ENCODE measurements at places on chromosomes 1 and 21.

GRCh38 chr1:68338081-68338480 lies 105.8 kb upstream of the WLS start:
- no peak for DNase-seq

DNA sequence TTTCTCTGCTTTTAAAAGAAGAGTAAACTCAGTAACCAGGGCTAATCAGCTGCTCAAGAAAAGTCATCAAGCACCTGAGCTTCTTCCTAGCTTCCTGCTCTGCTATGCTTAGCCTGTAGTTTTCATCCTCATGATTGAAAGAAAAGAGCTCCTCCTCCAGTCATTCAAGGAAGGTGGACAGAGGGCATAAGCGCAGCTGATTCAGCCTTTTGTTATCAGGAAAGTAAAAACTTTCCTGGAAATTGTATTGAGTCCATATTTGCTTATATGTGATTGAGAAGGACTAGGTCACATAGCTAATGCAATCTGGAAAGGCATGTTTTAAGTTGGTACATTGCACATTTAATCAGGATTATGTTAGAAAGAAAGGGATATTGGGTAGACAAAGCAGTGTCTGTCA lies 8.5 kb upstream of the BACH1 start:
- no peak for DNase-seq

- peak; percentile 6 for DNase-seq
Measured at GRCh38 chr1:246597340-246597739, 31.1 kb downstream of the CNST start.

DNA sequence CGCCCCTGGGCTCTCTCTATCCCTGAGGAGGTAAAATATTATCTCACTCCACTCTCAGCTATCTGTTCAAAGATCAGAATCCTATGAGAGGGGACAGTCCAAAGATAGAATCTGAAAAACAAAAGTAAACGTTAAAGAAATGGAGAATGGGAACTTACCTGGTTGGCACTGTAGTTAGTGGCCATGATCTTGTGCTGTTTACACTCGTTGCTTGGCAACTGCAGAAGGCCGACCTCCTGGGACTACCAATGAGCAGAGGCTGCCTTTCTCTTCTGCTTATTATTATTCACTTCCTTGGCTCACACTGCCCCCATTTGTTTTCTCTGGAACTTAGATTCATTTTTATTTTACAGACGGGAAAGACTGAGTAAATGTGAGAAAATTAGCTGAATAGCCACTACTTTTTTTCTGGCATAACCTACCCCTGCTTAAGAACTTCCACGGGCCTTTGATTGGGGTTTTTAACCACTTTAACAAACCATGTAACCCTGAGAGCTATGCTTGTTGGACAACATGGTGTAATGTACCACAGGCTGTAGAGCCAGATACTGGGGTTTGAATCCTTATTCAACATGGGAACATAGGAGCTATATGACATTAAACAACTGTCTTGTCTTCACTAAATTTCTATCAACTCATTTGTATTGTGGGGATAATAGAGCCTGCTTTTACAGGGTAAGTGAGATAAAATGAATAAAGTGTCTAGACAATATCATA lies at the start of gene CFAP126:
Gene CFAP126, minus strand, starts transcription at position 193 of the 717 bp plus-strand sequence. Its CDS starts 8 bp downstream, at position 185.
- peak; percentile 72 for DNase-seq

GRCh38 chr1:244647819-244648218 lies 5.1 kb upstream of the DESI2 start:
- DNase-seq: no peak

GRCh38 chr1:219367496-219367895 lies 193.8 kb downstream of the LYPLAL1 start:
- no peak for DNase-seq

GRCh38 chr1:176174108-176174507 lies 33.0 kb downstream of the COP1 start:
- DNase-seq: no peak

GRCh38 chr1:2632561-2633361 lies at the start of gene MMEL1:
Gene MMEL1 (minus strand): TSS chr1:2633016. CDS start chr1:2629484, 3,532 bp downstream.
- DNase-seq: no peak

DNA sequence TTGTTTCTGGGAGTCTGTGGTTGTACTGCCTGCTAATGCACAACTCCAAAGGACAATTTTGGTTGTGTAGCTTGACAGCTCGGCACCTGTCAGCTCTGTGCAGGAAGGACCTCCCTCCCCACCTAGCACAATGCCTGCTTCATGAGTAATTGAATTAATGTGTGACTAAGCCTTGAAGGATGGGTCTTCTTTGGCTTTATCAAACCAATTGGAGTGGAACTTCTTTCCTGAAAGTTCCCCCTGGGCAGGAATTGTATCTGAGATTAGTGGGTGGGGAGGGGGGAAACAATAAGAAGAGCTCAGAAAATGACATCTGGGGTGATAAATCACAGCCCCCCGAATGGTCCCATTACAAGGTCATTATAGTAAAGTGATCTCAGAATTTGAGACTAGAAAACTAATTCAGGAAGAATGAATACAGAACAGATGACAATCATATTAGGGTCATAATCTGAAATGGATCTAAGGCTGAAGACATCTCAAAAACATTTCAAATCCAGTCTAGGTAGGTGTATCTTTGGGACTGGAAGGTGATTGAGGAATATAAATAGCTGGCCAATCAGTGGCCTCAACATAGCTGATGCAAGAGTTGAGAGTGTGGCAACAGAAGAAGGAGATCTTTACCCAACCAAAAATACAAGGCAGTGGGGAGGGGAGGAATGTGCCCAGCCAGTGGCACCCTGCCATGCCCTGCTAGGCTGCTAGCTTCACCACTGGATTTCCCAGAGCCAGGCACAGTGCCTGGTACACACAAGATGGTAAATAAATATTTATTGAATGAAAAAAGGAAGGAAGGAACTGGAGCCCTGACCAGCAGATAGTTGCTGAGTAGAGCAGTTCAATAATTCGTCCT lies 10.1 kb upstream of the SESN2 start:
- DNase-seq: peak; percentile 11

DNA sequence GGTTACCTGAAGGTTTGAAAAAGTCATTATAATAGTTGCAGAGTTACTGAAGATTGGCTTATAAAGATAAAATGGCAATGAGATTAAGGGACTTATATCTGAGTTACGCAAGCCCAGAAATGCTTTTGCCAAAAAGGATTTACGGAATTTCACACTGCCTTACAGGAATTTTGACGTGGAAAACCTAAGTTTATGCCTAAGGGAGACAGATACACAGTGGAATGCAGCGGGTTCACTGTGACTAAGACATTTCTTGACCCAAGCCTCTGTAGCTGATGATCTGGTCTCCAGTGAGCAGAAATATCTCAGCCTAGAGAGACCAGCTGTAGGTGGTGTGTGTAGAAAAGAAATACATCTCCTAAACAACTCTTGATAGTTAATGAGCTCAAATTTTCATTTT lies 10.1 kb upstream of the EXO1 start:
- DNase-seq: no peak

- DNase-seq: no peak
Measured at GRCh38 chr1:3568815-3569435, 42.4 kb downstream of the MEGF6 start.

DNA sequence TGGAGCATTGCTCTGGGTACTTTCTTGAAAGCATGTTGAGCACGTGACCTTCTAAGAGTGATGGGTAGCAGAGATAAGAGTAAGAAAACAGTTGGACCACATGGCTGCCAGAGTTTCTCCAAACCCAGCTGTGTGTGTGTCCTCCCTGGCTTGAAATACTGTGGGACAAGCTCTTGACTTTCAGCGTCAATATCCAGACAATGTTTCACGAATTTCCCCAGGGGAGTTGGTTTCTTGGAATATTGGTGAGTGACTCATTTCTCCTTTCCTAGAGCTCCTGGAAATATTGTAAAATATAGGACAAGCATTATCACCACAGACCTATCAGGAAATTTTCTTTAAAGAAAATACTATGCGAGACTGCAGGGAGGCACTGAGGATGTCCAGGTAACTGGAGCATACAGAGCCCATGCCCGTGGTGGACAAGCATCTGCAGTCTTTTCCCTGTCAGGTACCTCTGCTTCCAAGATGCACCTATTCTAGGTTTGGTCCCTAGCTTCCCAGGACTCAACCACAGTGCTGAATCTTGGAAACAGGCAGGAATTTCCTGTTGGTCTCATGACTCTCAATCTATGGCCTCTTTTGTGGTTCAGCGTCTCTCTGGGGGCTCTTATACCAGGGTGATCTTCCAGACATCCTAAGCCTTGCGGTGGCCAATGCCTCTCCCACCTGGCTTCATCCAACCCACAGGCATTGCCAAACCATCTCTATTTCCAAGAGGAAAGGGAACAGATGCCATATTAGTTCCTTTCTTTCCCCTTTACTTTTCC lies 67.4 kb downstream of the KCNJ6 start:
- no peak for DNase-seq

DNA sequence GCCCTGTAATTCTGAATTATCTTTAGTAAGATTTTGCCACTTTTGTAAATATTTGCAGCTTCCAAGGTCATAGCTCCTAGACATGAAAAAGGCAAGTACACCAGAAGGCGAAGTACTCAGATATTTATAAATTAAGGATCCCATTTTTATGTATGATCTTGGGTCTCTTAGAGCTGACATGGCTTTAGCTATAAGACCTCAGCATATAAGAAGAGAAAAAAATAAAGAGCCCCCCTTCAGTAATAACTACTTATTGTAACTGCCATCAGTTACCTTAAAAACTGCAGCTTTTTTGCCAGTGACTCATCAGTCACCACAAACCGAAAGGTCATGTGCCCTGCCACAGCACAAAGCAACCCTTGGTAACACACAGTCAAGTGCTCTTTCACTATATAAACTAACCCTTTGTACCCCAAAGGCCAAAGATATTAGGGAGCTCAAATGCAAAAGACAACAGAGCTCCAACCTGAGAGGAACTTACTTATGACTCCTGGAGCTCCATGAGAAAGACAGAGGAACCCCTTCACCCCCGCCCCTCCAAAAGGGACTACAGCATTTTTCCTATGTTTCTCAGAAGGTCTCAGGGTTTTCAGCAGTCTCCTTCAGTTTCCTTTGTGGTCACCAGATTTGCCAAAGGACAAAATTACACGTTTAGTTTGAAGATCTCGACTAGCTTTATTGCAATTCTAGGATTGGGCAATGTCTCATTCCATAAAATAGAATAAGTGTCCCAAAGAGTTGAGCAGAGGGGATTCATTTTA lies 219.8 kb upstream of the DUSP10 start:
- no peak for DNase-seq

GRCh38 chr21:41545500-41546359 lies 37.8 kb upstream of the TMPRSS2 start:
- no peak for DNase-seq

DNA sequence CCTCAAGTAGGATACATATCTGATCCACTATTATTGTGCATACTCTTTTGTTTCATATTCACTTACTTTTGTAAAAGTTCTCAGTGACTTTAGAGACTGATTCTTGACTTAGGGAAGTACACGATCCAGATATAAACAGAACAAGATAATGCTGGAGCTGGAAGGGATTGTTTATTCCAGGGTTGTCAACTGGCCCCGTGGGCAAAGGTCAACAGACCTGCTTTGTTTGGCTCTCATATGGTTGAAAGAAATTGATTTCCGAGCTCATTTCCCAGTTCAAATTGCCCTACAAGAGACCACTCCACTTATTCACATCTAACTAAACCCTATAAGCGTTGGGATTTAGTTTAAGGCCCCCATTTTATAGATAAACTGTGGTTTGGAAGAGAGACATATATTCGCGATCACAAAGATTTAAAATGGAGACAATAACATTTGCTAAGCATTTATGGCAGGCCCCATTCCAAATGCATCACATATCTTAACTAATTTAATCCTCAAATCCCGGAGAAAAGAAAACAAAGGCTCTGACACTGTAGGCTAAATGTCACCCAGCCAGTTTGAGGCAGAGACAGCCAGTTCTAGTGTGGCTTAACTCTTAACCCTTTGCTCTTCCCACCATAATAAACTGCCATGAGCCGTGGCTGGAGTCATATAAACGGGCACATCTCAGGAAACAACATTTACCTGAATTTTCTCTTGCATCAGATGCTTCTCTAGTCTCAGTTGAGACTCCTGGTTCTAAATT lies 20.6 kb downstream of the REG4 start:
- no peak for DNase-seq

GRCh38 chr1:2111674-2112035 lies 61.4 kb downstream of the PRKCZ start:
- no peak for DNase-seq

DNA sequence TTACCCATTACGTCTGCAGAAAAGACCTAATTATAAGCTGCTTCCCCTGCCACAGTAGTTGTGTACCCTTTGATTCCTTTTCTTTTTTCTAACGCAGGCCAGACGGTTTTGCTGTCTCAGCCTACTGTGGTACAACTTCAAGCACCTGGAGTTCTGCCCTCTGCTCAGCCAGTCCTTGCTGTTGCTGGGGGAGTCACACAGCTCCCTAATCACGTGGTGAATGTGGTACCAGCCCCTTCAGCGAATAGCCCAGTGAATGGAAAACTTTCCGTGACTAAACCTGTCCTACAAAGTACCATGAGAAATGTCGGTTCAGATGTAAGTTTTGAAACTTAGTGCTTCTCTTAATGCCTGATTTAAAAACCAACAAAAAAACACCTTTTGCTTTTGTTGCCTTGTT lies 35.8 kb downstream of the ATF6 start:
- no peak for DNase-seq

DNA sequence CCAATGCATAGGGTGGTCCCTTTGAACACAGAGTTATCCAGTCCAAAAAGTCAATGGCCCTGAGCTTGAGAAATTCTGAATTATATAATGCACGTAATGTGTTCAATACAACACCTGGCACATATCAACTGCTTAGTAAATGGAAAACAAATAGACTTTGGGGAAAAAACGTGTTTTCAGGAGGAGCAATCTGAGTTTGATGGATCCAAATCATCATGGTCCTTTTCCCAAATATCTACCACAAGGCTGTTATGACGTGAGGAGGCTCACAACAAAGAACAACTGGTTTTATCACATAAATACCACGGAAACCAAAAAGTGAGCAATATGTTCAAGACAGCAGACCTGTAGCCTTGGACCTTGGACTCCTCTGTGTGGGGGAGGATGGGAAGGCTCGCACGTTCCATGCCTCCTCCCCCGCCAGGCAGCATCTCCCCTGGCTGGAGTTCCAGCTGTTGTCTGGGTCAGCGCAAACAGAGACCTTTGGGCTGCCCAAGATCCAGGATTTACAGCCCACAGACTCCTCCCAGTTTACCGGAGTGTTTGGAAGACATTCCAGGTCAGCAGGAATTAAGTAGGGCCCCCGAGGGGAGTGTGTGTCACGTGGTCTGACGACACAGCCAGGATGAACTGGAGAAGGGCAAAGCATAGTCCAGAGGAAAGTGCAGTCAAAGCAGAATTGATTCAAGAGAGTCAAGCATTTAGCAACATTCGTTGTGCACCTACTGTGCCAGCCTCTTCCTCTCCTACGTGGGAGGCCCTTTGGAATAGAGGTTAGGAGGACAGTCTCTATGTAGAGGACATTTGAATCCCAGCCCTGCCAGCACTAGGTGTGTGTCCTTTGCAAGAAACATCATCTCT lies 32.2 kb upstream of the MED18 start:
- no peak for DNase-seq

GRCh38 chr1:95325349-95325748 lies 91.3 kb downstream of the RWDD3 start:
- DNase-seq: no peak
